ENCODE measurements at places on chromosomes 4 and X. TPM values are rescaled to one million over a fixed set of nuclear protein-coding genes. Genes with fewer than 3 reads are reported as not detected.

HAND2 gene
- not detected for total RNA-seq

SLC10A7 gene
- 10.7 TPM for total RNA-seq

RAB33A gene
- 18.5 TPM for total RNA-seq

RIPPLY1 gene
- not detected for total RNA-seq

FAM47E gene
- 1.6 TPM for total RNA-seq

FAM53A gene
- total RNA-seq = 3.6 TPM

CFP gene
- total RNA-seq = 1.6 TPM

GLRB gene
- 8.4 TPM for total RNA-seq

AFM gene
- not detected for total RNA-seq

PPARGC1A gene
- total RNA-seq = 2.8 TPM

NELFA gene
- 55.2 TPM for total RNA-seq

USP17L18 gene
- not detected for total RNA-seq

BEX2 gene
- 19.2 TPM for total RNA-seq

ZBTB49 gene
- total RNA-seq = 7.8 TPM

SEC31A gene
- 137 TPM for total RNA-seq

TRIM60 gene
- total RNA-seq = not detected

MMRN1 gene
- 10.7 TPM for total RNA-seq

PARM1 gene
- total RNA-seq = 0.73 TPM

GABRG1 gene
- not detected for total RNA-seq

GPC4 gene
- total RNA-seq = 21.1 TPM

PNMA5 gene
- not detected for total RNA-seq

PNCK gene
- 9.4 TPM for total RNA-seq

C1QTNF7 gene
- not detected for total RNA-seq

KIF4A gene
- total RNA-seq = 58.5 TPM

BLOC1S4 gene
- total RNA-seq = 25.1 TPM

ARMCX6 gene
- 65.6 TPM for total RNA-seq

NMU gene
- total RNA-seq = 12.8 TPM

STK32B gene
- 3.4 TPM for total RNA-seq

ETDB gene
- total RNA-seq = not detected

GYG2 gene
- total RNA-seq = 75.6 TPM

SOWAHB gene
- not detected for total RNA-seq

SULT1E1 gene
- total RNA-seq = not detected

NPY2R gene
- total RNA-seq = not detected

MAGEB17 gene
- not detected for total RNA-seq

PCDH19 gene
- 33.3 TPM for total RNA-seq

PRDM8 gene
- total RNA-seq = 2.6 TPM

CEP44 gene
- 19.8 TPM for total RNA-seq

TRAPPC2 gene
- total RNA-seq = 23.0 TPM

GAB3 gene
- total RNA-seq = 0.07 TPM

RHOXF2 gene
- not detected for total RNA-seq

AFF2 gene
- 15.4 TPM for total RNA-seq

SMIM10L2A gene
- 3.5 TPM for total RNA-seq

TLR3 gene
- 0.19 TPM for total RNA-seq

FHIP1A gene
- not detected for total RNA-seq

CHIC2 gene
- 9.5 TPM for total RNA-seq

OTUD6A gene
- not detected for total RNA-seq

DCLK2 gene
- 29.2 TPM for total RNA-seq

JCHAIN gene
- total RNA-seq = not detected

TEX13C gene
- total RNA-seq = not detected

ADH7 gene
- not detected for total RNA-seq

SLC49A3 gene
- total RNA-seq = 0.91 TPM

AMELX gene
- not detected for total RNA-seq

ACE2 gene
- not detected for total RNA-seq

LRP2BP gene
- not detected for total RNA-seq

ASMT gene
- 0.44 TPM for total RNA-seq

SHROOM4 gene
- total RNA-seq = 7.2 TPM

All from neural crest cell (in vitro differentiated cells).